H4 (cell line): ENCODE measurements at places on chromosomes 12 and 14.

GRCh38 chr14:22313172-22313801, 275.7 kb downstream of the DAD1 start:
- no peak for DNase-seq

DNA sequence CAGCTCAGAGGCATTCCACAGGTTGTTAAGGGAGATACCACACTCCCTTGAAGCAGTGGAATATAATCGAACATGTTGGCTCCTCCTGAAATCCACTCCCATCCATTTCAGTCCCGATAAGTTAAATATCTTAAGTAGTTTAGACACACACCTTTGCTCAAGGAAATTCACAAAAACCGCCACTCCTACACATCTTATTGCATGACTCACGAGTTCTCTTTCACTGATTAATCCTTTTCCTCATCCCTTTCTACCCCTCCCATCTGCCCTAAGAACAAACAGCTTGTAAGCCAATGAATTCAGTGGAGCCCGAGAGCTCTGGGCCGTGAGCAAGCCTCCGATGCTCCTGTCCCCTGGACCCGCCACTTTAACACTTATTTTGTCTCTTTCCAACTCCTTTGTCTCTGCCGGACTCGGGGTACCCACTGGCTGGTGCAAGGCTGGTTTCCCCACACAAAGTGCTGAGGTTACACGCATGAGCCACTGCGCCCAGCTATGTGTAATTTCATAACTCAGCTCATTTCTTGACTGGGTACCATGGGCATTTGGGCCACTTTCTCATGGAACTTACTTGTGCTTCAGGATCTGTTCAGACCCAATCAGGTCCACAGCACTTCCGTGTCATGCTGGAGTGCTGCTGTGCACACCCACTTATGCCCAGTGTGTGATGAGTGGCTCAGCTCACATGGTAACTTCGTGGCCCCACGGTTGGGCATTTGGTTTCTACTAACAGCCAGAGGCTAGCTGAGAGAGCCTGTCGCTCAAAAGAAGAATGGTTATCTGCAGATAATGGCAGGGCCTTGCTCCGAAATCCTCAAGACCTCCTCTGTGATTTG, 171.8 kb upstream of the ALG10B start:
- DNase-seq: no peak

- peak; percentile 70 for DNase-seq
Measured at GRCh38 chr14:99230208-99231151, 41.5 kb downstream of the BCL11B start.

DNA sequence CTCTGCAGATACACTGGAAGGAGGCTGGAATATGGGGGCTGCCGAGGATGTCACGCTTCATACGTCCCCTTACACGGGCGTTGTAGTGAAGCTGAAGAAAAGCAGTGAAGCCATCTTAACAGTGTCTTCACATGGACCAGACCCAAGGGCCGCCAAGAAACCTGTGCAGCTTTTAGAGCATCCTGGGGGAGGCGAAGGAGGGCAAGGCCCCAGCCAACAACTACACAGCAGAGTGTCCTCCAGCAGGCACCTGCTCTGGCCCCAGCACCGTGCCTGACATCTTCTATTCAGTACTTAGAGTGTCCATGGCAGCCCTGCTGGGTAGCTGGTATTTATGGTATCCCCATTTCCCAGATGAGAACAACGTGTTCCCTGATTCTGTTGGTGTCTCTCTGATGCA, 48.9 kb upstream of the RIN3 start:
- no peak for DNase-seq

- peak; percentile 60 for DNase-seq
Measured at GRCh38 chr14:100384819-100385813, 62.0 kb downstream of the SLC25A47 start.

- peak; percentile 46 for DNase-seq
Measured at GRCh38 chr14:53670701-53671100, 285.9 kb downstream of the BMP4 start.

GRCh38 chr12:15220915-15221885, at the start of gene RERG:
TSS of gene RERG (minus strand) at chr12:15221417. CDS start at chr12:15217489, 3,928 bp downstream.
- DNase-seq: peak; percentile 54

DNA sequence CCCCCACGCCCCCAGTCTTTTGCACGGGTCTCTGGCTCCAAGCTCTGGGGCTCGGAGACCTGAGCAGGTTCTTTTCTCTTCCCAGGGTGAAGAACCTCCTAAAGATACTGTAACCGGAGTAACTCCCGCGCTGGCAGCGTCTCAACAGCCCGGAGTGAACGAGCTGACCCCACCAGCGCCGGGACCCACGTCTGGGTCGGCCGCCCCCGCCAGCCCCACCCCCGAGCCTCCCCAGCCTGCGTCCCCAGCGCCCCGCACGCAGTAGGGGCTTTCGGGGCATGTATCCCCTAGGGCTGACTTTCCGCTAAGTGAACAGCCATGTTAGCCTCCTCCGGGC, 858 bp downstream of the SLC35F4 start:
- DNase-seq: no peak

GRCh38 chr14:100804558-100805309, 21.2 kb upstream of the MEG3 start:
- no peak for DNase-seq

DNA sequence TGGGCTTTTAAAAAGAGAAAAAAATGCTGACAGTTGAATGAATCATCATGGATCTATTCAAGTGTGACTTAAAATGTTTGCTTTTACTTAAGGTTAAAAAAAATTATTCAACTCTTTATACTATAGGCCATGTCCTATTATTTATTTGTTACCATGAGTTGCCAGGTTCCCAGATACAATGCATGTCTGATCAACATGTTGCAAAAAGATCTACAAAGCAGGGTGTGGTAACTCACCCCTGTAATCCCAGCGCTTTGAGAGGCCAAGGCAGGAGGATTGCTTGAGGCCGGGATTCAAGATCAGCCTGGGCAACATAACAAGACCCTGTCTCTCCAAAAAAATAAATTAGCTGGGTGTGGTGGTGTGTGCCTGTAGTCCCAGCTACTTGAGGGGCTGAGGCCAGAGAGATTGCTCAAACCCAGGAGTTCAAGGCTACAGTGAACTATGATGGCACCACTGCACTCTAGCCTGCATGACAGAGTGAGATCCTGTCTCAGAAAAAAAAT, 460.8 kb downstream of the BCAT1 start:
- DNase-seq: no peak

GRCh38 chr14:35958499-35958898, 132.4 kb downstream of the BRMS1L start:
- DNase-seq: no peak

- DNase-seq: peak; percentile 68
Measured at GRCh38 chr14:71591929-71592328, 340.3 kb upstream of the RGS6 start.
